ENCODE measurements at places on chromosomes 12 and 14.

DNA sequence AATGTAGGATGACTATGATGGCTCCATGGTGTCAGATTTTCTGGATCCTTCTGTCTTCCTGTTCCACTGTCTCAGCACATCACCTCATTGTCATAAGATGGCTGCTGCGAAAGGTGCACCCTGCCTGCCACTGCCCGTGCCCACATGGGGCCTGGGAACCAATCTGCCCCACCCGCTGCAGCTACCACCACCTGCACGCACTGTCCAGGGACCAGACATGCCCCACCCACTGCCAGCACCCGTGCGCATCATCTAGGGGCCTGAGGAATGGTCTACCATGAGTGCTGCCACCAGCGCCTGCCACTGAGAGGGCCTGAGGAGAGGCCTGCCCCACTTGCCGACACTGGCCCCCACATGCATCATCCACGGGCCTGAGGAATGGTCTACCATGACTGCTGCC lies 23.8 kb downstream of the CYP46A1 start:
- DNase-seq: no peak

GRCh38 chr12:49967777-49968250 lies 4.9 kb upstream of the AQP6 start:
- no peak for DNase-seq

DNA sequence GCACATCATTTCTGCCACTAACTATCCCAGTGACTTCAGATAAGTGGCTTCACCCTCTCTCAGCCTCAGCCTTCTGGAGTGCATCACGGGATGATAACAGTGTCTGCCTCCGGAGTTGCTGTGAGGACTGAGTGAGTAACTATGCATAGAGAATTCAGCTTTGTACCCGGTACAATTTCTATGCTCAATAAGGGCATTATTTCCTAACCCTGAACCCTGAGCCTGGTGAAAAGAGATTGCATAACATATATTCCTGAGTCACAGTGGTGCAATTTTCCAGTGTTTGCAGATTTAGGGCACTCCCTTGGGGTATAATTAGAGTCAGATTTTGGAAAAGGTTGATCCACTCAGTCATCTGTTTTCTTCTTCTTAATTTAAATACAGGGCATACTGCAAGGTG lies 181.1 kb downstream of the PTPN11 start:
- DNase-seq: no peak

- DNase-seq: no peak
These were observed 24.8 kb downstream of the PLEK2 start for GRCh38 chr14:67387195-67387594.
